ENCODE measurements at places on chromosomes 3 and 15. TPM values are rescaled to one million over a fixed set of nuclear protein-coding genes. Genes with fewer than 3 reads are reported as not detected.

CORO2B gene
- 26.7 TPM for total RNA-seq

GLT8D1 gene
- 129 TPM for total RNA-seq

VILL gene
- 5.3 TPM for total RNA-seq

AKAP13 gene
- 93.7 TPM for total RNA-seq

SLC6A20 gene
- not detected for total RNA-seq

CKMT1B gene
- total RNA-seq: not detected

CHL1 gene
- under 0.01 TPM for total RNA-seq

SMAD6 gene
- total RNA-seq: 11.0 TPM

RPS27L gene
- 134 TPM for total RNA-seq

ZNF502 gene
- total RNA-seq: 5.8 TPM

IGDCC3 gene
- total RNA-seq: under 0.01 TPM

PPP1R2 gene
- 113 TPM for total RNA-seq

IMPG2 gene
- 0.44 TPM for total RNA-seq

CPNE9 gene
- total RNA-seq: not detected

DCUN1D1 gene
- 46.8 TPM for total RNA-seq

All from uterine smooth muscle cell (primary cell).